ENCODE measurements at places on chromosomes 1 and 21.

- no peak for DNase-seq
Measured at GRCh38 chr21:38770660-38771059, 35.1 kb upstream of the ETS2 start.

DNA sequence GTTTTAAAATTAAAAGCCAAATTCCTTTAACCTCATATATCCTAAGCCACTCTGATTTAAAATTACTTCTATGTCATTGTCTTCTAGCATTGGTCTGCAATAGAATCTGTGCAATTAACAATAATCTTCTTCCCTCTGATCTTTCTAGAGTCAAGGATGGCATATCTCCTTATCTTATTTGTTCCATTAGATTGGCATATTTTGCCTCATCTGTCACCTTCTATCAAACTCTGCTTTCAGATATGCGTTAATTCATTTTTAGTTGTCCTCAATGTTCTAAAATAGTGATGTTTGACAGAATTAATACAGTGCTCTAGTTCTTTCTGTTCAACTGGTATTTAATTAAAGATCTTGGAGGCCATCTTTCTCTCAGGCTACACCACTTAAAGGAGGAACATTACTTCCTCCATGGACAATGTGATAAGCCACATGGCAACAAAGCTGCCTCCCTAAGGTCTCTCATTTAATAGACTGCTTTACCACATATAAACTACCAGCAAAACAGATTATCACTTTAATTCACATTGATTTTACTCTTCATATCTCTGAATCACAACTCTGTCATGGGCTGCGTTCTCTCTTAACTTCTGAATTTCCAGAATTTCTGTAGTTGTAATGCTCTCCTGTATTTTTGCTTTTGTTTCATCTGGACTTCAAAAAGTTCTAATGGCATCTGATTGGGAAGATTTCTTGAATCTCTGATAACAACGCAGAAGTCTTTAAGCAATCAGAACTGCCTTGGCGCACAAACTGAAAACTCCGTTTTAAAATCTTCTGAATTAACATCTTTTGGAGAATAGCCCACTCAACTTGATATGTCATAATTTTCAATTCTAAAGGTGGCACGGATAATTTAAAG is 2.8 kb downstream of the NRIP1 start:
- no peak for DNase-seq

DNA sequence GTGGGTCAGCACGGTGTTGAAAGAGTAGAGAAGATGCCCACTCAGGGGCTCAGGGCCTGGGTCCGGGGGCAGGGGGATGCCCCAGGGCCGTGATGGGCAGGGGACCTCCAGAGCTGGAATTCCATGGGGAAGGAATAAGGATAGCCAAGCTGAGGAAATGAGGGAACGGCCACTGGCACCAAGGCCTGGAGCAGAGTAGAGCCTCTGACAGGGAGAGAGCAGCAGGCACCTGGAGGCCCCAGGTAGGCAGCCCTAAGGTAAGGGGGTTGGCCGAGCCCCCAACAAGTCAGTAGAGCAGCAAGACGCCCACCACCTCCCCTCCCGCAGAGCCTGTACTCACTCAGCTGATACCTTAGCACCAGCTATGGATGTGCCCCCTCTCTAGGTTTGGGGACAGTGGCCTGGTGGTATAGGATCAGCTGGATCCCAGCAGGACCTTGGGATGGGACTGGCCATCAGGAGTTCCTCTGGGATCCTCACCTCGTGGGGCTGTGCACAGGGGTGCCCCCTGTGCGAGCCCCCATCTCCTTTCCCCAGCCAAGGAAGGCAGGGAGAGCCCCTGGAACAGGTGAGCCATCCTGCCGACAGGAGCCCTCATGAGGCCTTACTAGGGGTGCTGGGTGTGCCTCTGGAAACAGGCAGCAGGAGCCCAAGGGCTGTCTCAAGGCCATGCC is 21.0 kb upstream of the ARF1 start:
- no peak for DNase-seq

- no peak for DNase-seq
Measured at GRCh38 chr1:208516780-208517179, 272.6 kb upstream of the PLXNA2 start.

- DNase-seq = no peak
Measured at GRCh38 chr1:153202006-153202405, 1.2 kb upstream of the LELP1 start.

DNA sequence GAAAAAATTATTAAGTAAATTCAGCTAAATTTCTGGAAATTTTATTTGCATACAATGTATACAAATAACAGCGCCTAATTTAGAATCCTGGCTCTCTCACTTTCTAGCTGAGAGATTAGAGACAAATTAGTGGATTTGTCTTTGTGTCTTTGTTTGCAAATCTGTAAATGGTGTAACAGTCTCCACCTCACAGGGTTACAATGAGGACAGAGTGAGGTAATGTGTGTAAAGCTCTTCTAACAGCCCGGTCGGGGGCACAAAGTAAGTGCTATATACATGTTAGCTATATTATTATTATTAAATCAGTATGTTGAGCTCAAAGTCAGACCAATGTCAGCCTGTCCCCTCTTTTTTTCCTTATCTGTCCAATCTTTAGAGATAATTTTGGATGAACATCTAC is 5.0 kb upstream of the ADAMTSL4 start:
- DNase-seq = no peak

GRCh38 chr1:54460351-54460750 is 54.2 kb upstream of the SSBP3 start:
- DNase-seq = no peak

DNA sequence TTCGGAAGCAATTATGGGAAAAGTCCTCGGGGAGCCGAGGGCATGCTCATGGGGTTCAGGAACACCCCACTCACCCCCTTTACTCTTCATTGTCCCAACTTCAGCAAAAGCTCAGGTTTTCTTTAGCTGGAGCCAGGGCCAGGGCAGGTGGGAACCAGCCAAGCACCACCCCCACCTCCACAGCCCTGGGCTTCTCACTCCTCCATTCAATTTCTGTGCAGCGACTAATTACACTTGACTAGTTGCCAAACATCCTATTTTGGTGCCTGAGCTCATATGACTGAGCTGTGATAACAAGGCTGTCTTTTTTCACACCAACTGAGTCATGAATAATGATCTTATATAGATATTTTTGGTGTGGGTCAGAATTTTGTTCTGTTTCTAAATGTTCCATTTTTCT is 257.2 kb upstream of the AJAP1 start:
- DNase-seq = no peak

DNA sequence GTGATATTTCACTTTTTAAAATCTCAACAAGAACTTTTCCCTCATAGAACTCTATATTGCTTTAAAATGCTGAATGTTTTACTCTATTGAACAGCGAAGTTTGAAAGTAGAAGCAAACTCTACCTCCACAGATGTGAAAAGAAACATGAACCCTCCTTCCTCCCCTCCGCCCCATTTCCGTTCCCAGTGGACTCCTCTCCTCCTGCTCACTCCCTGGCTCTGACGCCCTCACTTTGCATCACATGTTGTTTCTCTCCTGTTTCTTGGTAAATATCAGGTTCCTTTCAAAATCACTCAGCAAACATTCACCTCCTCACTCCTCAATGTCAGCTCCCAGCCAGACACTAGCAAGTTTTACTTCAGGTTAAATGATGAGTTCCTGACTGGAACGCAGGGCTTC is 34.6 kb downstream of the KCNH1 start:
- DNase-seq = no peak

- DNase-seq = no peak
Measured at GRCh38 chr1:85940656-85941306, 215.8 kb downstream of the COL24A1 start.

DNA sequence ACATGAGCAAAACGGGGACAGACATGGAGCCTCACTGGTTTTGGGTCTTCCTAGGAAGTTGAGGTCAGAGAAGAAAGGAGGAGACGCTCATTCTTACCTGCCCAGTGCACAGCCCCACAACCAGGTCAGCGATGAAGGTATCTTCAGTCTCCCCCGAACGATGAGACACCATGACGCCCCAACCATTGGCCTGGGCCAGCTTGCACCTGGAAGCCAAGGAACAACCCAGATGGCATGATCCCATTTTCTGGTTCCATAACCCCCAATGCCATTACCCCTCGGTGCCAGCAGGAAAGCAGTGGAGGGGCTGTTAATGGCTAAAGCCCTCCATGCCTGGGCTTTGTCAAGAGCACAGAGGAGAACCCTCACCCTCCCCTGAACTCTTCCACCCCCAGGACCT is 15.3 kb downstream of the ENO1 start:
- no peak for DNase-seq

- no peak for DNase-seq
Measured at GRCh38 chr21:19833082-19833481, 1165.1 kb upstream of the NCAM2 start.

- no peak for DNase-seq
Measured at GRCh38 chr1:2072109-2072806, 22.0 kb downstream of the PRKCZ start.

GRCh38 chr1:9174243-9174642 is 45.3 kb upstream of the GPR157 start:
- no peak for DNase-seq

DNA sequence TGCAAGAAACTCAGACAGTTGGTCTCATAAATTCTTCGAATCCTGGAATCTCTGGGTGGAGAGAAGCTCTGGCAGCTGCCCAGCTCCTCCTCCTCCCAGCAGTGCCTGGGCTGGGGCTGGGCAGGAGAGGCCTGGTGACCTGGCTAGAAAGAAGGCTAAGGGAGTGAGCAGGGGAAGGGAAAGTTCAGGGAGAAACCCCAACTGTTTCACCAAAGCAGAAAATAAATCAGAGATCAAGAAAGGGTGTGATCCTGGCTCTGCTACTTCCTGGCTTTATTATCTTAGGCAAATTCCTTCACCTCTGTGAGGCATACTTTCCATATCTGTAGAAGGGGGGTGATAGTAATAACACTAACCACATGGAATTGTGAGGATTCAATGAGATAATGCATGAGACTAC is 8.8 kb upstream of the COL16A1 start:
- DNase-seq = no peak

DNA sequence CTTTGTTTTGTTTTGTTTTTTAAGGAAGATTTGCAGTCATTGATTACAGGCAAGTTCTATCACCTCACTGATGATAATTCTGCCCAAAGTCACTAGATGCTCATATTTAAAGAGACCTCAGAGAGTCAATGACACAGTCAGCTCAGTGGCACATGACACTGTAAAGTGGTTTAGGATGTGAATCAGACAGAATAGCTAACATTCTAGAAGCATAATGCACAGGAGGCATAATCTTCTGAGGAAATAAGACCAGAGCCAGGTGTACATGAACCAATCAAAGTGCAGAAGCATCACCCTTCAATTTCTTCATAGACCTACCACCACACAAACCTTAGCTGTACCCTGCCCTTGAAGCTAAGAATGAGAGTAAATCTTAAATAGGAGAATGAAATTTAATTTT is 268.5 kb downstream of the BRINP2 start:
- DNase-seq = no peak

DNA sequence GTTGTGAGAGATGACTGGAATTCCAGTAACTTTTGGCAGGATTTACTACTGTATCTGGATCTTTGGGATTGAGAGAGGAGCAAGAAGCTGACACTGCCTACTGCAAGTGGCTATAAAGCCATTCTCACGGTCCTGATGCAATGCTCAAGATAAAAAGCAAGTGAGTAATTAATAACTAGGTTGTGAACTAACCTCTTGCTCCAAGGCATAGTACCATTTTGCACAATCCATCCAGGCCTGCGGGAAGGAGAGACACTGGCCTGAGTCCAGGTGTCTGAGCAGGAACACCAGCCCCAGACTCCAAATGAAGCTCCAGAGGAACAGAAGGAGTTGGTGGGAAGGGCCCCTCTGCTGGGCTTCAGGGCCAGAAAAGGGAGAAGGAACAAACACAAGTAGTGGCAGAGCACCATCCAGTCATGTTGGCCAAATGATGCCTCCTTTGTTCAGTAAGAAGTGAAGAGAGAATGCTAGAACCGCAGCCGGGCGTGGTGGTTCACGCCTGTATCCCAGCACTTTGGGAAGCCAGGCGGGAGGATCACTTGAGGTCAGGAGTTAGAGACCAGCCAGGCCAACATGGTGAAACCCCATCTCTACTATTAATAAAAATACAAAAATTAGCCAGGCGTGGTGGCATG is 9.9 kb upstream of the SLC45A3 start:
- DNase-seq = no peak

DNA sequence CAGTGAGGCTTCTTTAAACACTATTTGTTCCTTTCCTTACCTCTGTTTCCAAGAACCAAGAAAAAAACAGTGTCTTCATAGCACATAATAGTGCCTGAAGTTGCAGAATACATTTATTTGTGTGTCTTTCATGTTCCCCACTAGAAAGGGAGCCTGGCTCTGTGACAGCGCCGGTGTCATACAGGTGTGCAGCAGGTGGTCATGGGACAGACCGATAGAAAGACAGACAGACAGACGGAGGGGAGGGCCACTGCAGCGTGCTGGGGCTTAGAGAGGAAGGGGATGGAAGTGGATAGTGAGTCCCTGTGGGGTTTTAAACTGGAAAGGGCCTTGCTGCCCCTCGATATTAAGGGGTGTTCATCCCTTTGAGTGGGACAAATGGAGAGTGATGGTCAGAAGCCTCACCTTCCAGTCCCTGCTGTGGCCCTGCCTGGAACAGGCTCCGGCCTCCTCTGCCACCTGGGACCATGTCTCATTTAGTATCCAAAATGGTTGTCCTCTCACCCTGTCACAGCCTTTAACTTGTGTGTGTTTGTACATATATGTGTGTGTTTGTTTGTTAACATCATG is 152.9 kb downstream of the PGBD5 start:
- no peak for DNase-seq

DNA sequence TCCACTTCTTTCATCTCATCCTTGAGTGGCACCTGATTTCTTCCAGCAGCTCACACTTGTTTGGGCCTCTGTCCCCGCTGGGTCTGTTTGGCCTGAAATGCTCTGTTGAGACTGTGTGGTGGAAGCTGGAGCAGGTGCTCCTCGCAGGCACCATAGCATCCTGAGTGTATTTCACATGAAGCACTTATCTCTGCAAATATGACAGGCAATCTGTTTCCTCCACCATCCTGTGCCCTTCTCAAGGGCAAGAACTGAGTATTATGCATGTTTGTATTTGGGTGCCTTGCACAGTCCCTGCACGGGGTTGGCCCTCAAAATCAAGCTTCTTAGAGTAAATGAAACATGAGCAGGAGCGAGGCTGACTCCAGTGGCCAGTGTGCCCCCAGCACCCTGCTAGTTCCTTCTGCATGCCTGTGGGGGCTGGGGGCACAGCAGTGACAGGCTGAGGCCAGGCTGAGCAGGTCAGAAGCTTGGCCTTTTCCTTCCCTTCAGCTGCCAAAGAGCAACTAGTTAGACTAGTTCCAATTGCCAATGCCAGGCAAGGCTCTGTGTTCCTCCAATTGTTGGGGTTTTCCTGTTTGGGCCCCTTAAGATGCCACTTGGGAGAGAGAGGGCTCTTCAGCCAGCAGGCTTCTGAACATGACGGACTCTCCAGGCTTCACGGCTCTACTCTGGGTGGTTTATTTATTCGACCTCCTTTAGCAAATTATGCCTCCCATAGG is 129.6 kb upstream of the ATP1A1 start:
- no peak for DNase-seq

GRCh38 chr1:202834771-202835547 is 24.2 kb downstream of the PCAT6 start:
- DNase-seq = no peak
